ENCODE measurements at places on chromosomes 6 and 20. TPM values are rescaled to one million over a fixed set of nuclear protein-coding genes. Genes with fewer than 3 reads are reported as not detected.

Gene HEBP2
- 31.6 TPM for polyA plus RNA-seq

Gene OR12D3
- not detected for polyA plus RNA-seq

Gene PTCHD4
- polyA plus RNA-seq: 0.70 TPM

Gene ENPP3
- polyA plus RNA-seq: 43.7 TPM

Gene SAMD3
- polyA plus RNA-seq: 3.6 TPM

DNA sequence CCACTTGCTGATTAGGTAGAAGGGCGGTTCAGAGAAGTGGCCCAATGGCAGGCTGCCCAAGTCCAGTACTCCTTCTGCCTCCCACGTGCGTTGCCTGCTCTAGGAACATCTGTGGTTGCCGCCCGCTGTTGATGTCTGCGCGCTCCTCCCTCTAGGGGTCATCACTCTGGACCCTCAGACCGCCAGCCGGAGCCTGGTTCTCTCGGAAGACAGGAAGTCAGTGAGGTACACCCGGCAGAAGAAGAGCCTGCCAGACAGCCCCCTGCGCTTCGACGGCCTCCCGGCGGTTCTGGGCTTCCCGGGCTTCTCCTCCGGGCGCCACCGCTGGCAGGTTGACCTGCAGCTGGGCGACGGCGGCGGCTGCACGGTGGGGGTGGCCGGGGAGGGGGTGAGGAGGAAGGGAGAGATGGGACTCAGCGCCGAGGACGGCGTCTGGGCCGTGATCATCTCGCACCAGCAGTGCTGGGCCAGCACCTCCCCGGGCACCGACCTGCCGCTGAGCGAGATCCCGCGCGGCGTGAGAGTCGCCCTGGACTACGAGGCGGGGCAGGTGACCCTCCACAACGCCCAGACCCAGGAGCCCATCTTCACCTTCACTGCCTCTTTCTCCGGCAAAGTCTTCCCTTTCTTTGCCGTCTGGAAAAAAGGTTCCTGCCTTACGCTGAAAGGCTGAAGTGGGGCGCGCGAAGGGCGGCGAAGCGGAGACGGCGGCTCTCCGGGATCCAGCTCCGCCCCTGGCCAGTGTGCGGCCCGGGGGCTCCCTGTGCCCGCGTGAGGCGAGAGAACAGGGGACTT, 8.5 kb downstream of the TRIM15 start:
- H3K4me1 ChIP-seq: peaks cover 15% of the 10 kb centered on the region
- H3K27ac ChIP-seq: peak overlapping the region; percentile 72
- DNase-seq: peak; percentile 39
- peaks cover 21% of the 10 kb centered on the region for H3K27me3 ChIP-seq

Gene EMILIN3
- 4.0 TPM for polyA plus RNA-seq

- H3K27me3 ChIP-seq: no peaks in the 10 kb centered on the region
- no peaks in the 10 kb centered on the region for H3K36me3 ChIP-seq
- H3K4me1 ChIP-seq: no peaks in the 10 kb centered on the region
- no peak overlapping the region for H3K27ac ChIP-seq
- no peak overlapping the region for H3K4me3 ChIP-seq
Observed at GRCh38 chr20:61934716-61935530, 130.8 kb downstream of the TAF4 start.

GRCh38 chr6:2978923-2979322, 7.6 kb upstream of the SERPINB6 start:
- DNase-seq: no peak
- no peaks in the 10 kb centered on the region for H3K36me3 ChIP-seq
- no peak overlapping the region for H3K4me3 ChIP-seq
- H3K27me3 ChIP-seq: no peaks in the 10 kb centered on the region
- no peak overlapping the region for H3K27ac ChIP-seq

Gene TAAR2
- polyA plus RNA-seq: not detected

GRCh38 chr6:146548898-146549374, 5.3 kb downstream of the RAB32 start:
- no peaks in the 10 kb centered on the region for H3K4me1 ChIP-seq
- H3K27ac ChIP-seq: no peak overlapping the region
- peaks cover 8% of the 10 kb centered on the region for H3K36me3 ChIP-seq
- no peaks in the 10 kb centered on the region for H3K27me3 ChIP-seq
- no peak overlapping the region for H3K4me3 ChIP-seq

Gene FAM184A
- 13.8 TPM for polyA plus RNA-seq

- H3K4me3 ChIP-seq: no peak overlapping the region
- no peak for DNase-seq
- H3K4me1 ChIP-seq: peaks cover 11% of the 10 kb centered on the region
Observed at GRCh38 chr6:3841711-3842565, 7.2 kb upstream of the FAM50B start.

Gene SCRT2
- 0.01 TPM for polyA plus RNA-seq

DNA sequence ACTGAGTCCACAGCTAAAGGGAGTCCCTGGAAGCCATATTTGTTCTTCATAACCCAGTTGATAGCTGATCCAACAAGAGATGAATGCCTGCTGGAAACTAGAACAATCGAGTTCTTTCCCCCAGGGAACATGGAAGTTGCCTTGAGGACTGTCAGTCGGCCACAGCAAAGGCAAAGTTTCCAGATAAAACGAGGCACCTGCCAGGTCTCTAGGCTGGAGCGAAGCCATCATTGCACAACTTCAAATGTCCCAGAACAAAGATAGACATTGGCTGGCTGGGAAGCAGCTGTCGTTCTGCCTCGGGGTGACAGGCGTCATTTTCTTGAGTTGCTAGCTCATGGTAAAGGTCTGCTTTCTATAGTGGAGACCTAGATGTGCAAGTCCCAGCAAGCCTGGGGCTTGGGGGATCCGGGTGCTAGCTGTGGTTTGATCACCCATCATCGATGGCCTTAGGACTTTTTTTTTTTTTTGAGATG, 184.4 kb upstream of the ZNF217 start:
- no peak for DNase-seq
- H3K27ac ChIP-seq: no peak overlapping the region
- H3K4me1 ChIP-seq: no peaks in the 10 kb centered on the region
- H3K27me3 ChIP-seq: no peaks in the 10 kb centered on the region

Gene ARMH2
- polyA plus RNA-seq: not detected

DNA sequence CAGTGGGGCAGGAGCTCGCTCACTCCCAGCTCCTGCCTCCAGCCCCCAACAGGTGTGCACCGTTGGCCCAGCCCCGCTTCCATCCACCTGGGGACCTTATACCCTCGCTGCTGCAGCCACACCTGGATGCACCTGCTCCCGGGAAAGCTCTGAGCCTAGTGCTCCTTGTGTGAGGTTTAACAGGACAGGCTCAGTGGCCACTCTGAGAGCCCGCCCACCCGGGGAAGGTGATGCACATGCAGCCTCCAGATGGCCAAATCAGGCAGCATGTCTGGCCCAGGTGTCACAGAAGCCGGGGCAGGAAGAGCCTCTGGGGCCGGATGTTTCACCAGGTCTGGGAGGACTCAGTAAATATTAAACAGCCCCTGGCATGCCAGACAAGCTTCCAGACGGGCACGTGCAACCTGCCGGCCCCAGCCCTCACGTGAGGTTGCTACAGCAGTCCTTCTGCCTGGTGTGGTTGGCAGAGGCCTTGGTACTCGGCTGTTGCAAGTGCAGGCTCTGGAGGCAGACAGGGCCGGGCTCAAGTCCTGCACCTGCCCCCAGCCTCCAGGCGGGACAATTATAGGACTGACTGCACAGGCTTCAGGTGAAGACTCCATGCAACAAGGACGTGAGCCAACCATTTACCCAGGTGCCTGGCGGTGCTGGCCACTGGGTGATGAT, 66.9 kb downstream of the RIPOR3 start:
- H3K4me1 ChIP-seq: peaks cover 7% of the 10 kb centered on the region
- H3K27ac ChIP-seq: no peak overlapping the region
- no peaks in the 10 kb centered on the region for H3K27me3 ChIP-seq
- no peak overlapping the region for H3K4me3 ChIP-seq

GRCh38 chr6:147216915-147217314, 12.7 kb downstream of the STXBP5 start:
- H3K27me3 ChIP-seq: no peaks in the 10 kb centered on the region
- peaks cover 3% of the 10 kb centered on the region for H3K36me3 ChIP-seq
- no peak overlapping the region for H3K4me3 ChIP-seq
- peaks cover under 1% of the 10 kb centered on the region for H3K4me1 ChIP-seq
- DNase-seq: no peak
- H3K27ac ChIP-seq: no peak overlapping the region

GRCh38 chr6:15709651-15710269, 46.9 kb upstream of the DTNBP1 start:
- H3K27me3 ChIP-seq: no peaks in the 10 kb centered on the region
- no peaks in the 10 kb centered on the region for H3K36me3 ChIP-seq

Gene C6orf15
- not detected for polyA plus RNA-seq

GRCh38 chr6:88997327-88997726, 33.9 kb upstream of the RNGTT start:
- H3K4me3 ChIP-seq: no peak overlapping the region
- no peak for DNase-seq
- no peak overlapping the region for H3K27ac ChIP-seq
- no peaks in the 10 kb centered on the region for H3K36me3 ChIP-seq
- no peaks in the 10 kb centered on the region for H3K4me1 ChIP-seq

GRCh38 chr6:25697537-25698340, 45.7 kb downstream of the SCGN start:
- H3K27me3 ChIP-seq: no peaks in the 10 kb centered on the region
- no peak overlapping the region for H3K27ac ChIP-seq
- peaks cover 4% of the 10 kb centered on the region for H3K4me1 ChIP-seq
- no peak for DNase-seq
- H3K4me3 ChIP-seq: no peak overlapping the region
- H3K36me3 ChIP-seq: no peaks in the 10 kb centered on the region

Gene GTSF1L
- polyA plus RNA-seq: not detected

Gene SLC16A10
- polyA plus RNA-seq: 22.4 TPM

- H3K27me3 ChIP-seq: no peaks in the 10 kb centered on the region
- H3K4me1 ChIP-seq: peaks cover 12% of the 10 kb centered on the region
- H3K4me3 ChIP-seq: no peak overlapping the region
- no peak overlapping the region for H3K27ac ChIP-seq
- no peaks in the 10 kb centered on the region for H3K36me3 ChIP-seq
- DNase-seq: no peak
Observed at GRCh38 chr6:111207141-111207858, 120.0 kb downstream of the SLC16A10 start.

DNA sequence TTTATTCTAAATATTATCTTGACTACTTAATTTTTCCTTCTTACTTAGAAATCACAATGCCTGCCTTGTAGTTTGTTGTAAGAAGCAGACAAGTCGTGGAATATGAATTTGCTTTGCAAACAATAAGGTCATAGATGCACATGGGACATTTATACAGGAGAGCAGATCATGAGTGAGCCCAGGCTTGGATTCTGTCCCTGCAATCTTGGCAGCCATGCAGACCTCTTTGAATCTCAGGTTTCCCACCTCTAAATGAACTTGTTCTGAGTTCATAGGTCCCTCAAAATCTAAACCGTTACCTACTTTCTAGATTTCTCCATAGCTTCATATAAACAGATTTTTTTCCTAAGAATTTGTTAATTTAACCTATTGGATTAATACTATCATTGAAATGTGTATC, 19.5 kb downstream of the KIAA0408 start:
- no peaks in the 10 kb centered on the region for H3K4me1 ChIP-seq
- no peak overlapping the region for H3K27ac ChIP-seq
- no peak for DNase-seq
- H3K27me3 ChIP-seq: no peaks in the 10 kb centered on the region

Gene KCNK16
- 8.1 TPM for polyA plus RNA-seq

Gene SLA2
- polyA plus RNA-seq: 1.6 TPM

Gene UBD
- 8.1 TPM for polyA plus RNA-seq

Gene FUT9
- polyA plus RNA-seq: 0.03 TPM

- H3K4me1 ChIP-seq: no peaks in the 10 kb centered on the region
- H3K27ac ChIP-seq: no peak overlapping the region
- DNase-seq: peak; percentile 31
- no peak overlapping the region for H3K4me3 ChIP-seq
- H3K36me3 ChIP-seq: no peaks in the 10 kb centered on the region
Observed at GRCh38 chr6:112029045-112029822, 24.7 kb upstream of the CCN6 start.

Gene GPR31
- 0.36 TPM for polyA plus RNA-seq

Gene AKAP7
- 53.1 TPM for polyA plus RNA-seq

GRCh38 chr20:53623454-53624211, 30.0 kb upstream of the ZNF217 start:
- peak overlapping the region; percentile 86 for H3K27ac ChIP-seq
- H3K4me1 ChIP-seq: peaks cover 19% of the 10 kb centered on the region
- DNase-seq: peak; percentile 94

Gene CDSN
- not detected for polyA plus RNA-seq

- no peaks in the 10 kb centered on the region for H3K27me3 ChIP-seq
- DNase-seq: peak; percentile 41
- H3K4me1 ChIP-seq: peaks cover 29% of the 10 kb centered on the region
- H3K27ac ChIP-seq: no peak overlapping the region
Observed at GRCh38 chr6:108795122-108795521, 53.1 kb upstream of the ARMC2 start.

- H3K27ac ChIP-seq: no peak overlapping the region
- no peaks in the 10 kb centered on the region for H3K4me1 ChIP-seq
- no peaks in the 10 kb centered on the region for H3K36me3 ChIP-seq
- DNase-seq: no peak
Observed at GRCh38 chr6:16398587-16398986, 160.2 kb downstream of the GMPR start.

DNA sequence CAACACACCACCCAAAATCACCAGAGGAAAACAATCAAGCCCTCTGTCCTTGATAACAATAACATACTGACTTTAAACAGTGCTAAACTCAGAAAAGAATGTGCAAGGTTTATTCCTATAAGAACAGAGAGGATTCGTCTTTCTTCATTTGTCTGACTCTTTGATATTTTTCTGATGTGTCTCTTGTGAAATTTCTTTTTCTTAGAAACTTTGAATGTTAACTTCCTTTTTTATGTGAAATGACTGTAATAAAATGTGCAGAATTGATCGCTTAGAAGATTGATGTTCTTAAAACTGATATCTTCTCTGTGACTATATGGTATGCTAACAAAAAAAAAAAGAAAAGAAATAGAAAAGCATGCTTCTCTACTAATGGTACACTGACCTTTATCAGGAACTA, 947.4 kb upstream of the CITED2 start:
- H3K4me1 ChIP-seq: peaks cover 5% of the 10 kb centered on the region
- no peak overlapping the region for H3K27ac ChIP-seq
- H3K27me3 ChIP-seq: no peaks in the 10 kb centered on the region
- no peaks in the 10 kb centered on the region for H3K36me3 ChIP-seq

DNA sequence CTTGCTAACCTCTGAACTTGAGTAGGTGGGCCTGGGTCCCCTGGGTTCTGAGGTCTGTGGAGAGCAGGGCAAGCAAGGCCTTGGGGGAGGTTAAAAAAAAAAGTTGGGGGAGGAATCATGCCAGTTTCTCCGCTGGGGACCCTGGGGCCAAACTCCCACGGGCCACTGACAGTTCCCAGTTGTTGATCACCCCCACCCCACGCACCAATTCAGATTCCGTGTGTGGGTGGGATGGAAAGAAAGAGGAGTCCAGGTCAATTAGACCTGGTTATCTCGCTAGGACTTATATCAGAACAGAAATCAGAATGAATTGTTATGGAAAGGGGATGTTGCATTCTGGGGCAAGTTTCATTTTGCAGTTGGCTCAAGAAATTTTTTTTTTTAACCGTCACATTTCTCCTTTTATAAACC, 46.7 kb upstream of the SUPT3H start:
- no peaks in the 10 kb centered on the region for H3K36me3 ChIP-seq
- peaks cover 23% of the 10 kb centered on the region for H3K4me1 ChIP-seq
- H3K27me3 ChIP-seq: peaks cover 58% of the 10 kb centered on the region

Gene IRF4
- 0.21 TPM for polyA plus RNA-seq

Gene SLC17A2
- 0.01 TPM for polyA plus RNA-seq

Data from large intestine (tissue), 12 donors.